ENCODE measurements at places on chromosomes 2 and 18.

- DNase-seq, result no peak
Observed at GRCh38 chr2:118645876-118646275, 201.6 kb downstream of the EN1 start.

- no peak for DNase-seq
Observed at GRCh38 chr2:116915673-116916072, 898.8 kb upstream of the DDX18 start.

GRCh38 chr2:81290846-81291245, 986.3 kb upstream of the LRRTM1 start:
- DNase-seq, result no peak

- no peak for DNase-seq
Observed at GRCh38 chr2:216546641-216547403, 48.2 kb downstream of the RPL37A start.

- DNase-seq, result peak; percentile 35
Observed at GRCh38 chr2:176128982-176129796, at the start of gene HOXD8. Gene HOXD8 (plus strand): TSS chr2:176129705. CDS start chr2:176130367, 662 bp downstream.

GRCh38 chr2:41719756-41720155, 328.1 kb upstream of the PKDCC start:
- no peak for DNase-seq

- DNase-seq, result no peak
Observed at GRCh38 chr2:197328461-197328860, 17.9 kb upstream of the ANKRD44 start.

- no peak for DNase-seq
Observed at GRCh38 chr18:64180171-64180570, 31.3 kb upstream of the LINC00305 start.

DNA sequence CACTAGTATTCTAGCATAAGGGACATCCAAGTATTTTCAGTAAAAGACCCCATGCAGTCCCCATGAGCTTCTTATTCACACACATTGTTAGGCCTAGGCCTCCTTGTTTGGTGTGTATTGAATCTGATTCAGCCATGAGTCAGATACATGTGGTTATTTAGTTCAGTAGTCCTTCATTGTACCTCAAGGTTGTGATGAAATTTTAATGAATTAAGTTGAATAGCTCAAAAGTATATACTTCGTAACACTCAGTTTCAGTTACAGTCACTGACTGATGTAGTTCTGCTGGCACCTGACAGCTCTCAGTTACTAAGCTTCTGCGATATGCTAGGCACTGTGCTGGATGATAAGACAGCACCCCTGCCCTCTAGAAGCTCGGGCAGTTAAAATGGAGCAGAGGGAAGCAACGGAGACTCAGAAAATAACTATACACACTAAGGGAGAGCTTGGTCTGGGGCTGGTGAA, 86.4 kb downstream of the XRCC5 start:
- no peak for DNase-seq

- no peak for DNase-seq
Observed at GRCh38 chr18:48303883-48304282, 105.3 kb downstream of the ZBTB7C start.

DNA sequence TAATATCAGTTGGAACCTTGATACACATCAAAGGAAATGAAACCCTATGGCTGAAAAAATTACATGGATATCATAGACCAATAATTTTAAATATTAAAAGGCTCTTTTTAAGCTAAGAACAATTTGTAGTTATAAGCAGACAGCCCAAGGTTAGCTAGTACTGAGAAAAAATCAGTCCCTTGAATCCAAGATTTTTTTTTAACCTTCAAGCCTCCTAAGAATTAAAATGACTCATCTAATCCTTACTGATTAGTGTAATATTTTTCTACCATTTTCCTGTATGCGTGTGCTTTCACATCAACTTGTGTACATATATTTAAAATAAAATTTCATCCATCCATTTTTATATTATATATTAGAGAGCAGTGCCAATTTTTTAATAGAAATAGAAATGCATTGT, 1004.9 kb upstream of the ZEB2 start:
- no peak for DNase-seq

GRCh38 chr2:7627583-7627982, 710.4 kb downstream of the RNF144A start:
- DNase-seq, result no peak

DNA sequence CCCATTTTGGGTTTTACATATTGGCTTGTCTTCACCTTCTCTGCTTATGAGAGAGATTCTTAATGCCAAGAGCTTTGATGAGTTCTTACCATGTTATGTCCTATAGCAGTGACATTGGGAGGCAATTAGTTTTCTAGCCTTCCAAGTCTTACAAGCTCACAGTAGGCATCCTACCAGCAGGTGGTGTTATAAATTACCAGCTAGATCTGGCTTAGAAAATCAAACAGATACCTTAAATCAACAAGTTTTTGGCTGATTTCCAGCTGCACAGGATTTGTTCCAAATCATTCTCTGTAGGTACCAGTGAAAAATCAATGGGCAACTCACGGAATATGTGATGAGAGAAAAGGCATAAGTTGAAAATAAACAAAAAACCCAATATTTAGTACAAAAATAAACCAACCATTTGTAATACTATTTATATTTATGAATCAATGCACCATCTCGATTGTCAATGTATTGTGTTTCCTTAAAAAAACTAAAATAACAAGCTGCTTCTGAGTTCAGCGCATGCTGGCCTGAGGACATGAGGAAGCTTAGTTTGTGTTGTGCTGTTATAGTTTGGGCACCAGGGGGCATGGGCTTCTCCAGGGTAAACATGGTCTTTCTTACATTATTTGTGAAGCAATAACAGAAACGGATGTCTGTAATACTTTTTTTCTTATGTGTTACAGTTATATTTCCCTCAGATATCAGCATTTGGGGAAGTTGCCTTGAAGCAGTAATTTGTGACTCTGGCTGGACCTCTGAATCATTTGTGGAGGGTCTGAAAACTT, 34.1 kb upstream of the NXPH2 start:
- DNase-seq, result no peak

- DNase-seq, result no peak
Observed at GRCh38 chr2:13537771-13538349, 821.1 kb downstream of the TRIB2 start.

- no peak for DNase-seq
Observed at GRCh38 chr18:48065601-48065995, 135.1 kb upstream of the SMAD2 start.

DNA sequence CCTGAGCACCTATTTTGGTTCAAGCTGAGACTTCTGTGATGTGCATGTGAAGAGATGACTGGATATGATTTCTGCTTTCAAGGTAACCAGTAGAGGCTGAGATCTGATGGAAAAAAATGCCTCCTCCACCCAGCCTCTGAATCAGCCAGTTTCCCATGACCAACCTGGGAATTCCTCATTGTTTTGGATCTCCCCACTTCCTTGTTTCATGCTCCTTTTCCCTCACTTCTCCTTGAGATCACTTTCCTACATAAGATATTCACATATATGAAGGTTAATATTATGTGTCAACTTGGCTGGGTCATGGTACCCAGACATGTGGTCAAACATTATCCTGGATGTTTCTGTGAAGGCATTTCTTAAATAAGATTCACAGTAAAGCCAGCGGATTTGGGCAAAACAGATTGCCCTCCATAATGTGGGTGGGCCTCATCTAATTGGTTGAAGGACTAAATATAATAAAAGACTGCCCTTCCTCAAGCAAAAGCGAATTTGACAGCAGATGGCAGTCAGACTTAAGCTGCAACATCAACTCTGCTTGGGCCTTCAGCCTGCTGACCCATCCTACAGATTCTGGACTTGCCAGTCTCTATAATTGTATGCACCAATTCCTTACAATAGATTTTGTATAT, 379.4 kb downstream of the TNS1 start:
- no peak for DNase-seq

DNA sequence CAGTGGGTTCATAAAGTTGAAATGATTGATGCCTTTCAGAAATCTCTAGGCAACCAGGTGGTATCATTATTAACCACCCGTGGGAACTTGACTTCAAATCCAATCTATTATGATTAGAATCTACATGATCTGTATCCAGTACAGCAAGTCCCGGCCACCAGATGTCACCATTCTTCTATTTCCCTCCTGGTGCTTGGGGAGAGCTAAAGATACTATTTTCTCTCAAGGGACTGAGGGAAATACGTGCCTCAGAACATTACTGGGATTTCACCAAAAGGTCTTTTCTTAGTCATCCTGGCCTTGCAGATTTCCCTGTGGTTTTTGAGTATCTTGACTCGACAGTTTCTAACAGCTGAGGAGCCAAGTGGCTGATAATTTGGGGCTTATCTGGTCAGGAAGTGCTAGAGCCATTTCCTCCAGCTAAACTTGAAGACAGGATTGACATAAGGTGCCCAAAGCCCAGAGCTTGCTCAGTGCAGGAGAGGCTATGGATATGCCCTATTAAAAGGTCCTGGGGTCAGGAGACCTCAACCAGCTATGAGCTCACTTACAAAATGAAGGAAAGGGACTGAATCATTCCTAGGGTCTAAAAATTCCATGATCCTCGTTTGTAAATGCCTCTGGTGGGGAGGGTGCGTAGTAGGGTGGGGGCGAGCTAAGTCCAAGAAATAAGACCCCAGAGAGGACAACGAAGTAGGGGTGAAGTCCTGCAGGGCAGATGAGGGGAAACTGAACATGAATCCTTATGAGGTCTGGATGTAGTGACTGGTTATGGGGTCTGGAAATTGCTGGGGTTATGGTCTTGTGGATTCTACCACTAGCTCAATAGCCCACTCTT, 135.4 kb upstream of the MGAT5 start:
- DNase-seq, result peak; percentile 80

DNA sequence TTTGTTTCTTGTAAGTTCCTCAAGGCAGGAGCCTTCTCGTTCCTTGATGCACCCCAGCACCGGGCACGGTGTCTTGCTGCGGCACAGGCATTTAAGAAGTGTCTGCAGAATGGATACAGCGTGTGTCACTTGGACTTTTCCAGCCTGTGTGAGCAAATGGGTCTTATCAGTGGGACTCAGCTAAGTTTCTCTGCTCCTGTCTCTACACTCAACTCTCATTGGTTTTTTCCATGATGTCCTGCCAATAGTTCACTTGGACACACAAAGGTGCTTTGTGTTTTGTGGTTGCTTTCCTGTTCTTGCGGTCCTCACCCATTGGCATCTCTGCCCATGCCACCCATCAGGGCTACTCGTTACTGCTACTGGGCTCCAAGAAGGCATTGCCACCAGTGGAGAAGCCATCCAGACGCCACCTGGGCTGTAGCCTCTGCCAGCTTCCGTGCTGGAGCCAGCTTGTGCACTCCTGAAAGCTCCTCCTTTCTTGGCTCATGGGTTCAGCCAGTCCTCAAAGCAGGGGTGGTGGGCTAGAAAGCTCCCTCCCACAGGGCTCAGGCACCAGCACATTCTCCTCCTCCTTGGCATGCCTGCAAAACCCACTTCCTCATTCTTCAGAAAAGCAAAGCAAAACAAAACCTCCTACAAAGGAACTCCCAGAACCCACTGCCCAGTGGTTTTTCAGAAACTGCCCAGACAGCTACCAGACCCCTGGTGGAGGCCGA, 41.4 kb downstream of the IL1R2 start:
- DNase-seq, result no peak

GRCh38 chr2:151771599-151772358, 37.5 kb upstream of the NEB start:
- no peak for DNase-seq

GRCh38 chr2:124213977-124214587, 189.0 kb downstream of the CNTNAP5 start:
- DNase-seq, result no peak

GRCh38 chr2:75289771-75290170, 90.5 kb upstream of the TACR1 start:
- no peak for DNase-seq

DNA sequence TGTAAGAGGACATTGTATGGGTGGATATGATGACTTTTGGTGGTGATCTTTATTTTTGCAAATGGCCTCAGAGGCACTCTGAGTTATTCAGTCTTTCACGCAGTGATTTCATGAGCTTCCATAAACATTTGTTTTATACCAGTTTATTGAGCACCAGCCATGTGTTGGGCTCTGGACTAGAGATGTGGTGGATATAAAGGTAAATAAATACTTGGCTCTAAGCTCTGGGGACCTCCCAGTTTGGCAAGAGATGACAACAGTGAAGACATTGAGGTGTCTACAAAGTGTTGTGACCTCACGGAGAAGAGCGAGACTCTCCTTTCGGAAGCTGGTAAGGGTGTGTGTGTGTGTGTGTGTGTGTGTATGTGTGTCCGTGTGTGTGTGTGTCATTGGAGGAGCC, 146.4 kb downstream of the TANC1 start:
- no peak for DNase-seq

DNA sequence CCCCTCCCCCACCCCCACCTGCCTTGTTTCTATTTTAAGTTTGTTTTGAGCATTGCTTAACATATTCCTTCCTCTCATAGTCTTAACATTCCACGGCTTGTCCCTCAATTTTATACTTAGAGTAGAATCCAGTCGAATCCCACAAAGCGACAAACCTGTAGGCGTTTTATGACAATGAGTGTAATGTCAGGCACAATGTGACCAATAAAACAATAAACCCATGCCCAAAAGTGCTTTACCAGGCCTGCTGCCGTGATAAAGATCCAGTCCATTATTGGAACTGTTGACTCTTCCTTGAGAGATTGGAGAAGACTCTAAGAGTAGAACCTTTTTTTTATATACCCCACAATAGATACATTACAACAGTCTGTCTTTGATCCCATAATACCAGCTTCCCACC, 6.2 kb upstream of the MRO start:
- no peak for DNase-seq

DNA sequence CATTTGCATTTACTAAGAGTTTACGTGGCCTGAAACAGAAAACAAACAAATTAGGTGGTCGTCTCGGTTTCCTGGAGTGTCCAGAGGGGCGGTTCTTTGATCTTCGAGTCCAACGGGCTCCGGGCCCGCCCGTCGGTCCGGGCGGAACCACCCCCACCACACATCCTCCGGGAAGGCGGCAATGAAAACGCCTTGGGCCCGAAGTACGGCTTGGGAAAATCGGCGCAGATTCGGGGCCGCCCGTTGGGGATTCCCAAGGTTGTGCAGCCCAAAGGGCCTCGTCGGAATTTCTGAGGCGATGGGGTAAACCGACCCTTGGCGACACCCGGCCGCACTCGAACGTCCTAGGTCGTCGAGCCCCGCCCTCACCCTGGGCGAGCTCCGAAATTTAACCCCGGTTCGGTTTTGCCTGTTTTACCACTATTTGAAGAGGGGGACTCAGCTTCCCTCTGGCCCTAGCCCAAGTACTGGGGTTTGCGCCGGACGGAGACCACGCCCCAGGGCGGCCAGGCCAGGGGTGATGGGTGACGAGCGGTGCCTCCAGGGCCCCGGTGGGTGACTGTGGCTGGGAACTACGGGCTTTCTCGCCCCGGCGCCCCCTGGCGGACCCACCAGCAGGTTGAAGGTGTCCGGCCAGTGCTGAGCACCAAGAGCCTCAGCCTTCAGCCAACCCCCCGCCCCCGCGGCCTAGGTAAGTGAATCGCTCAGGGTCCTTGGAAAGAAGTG, 1.9 kb upstream of the CFAP53 start:
- DNase-seq, result no peak

All from NCI-H1048 (cell line).